Stimulated activated CD4-positive, alpha-beta T cell treated with anti-CD3 and anti-CD28 coated beads, Interleukin-1b, Interleukin-23, amount 100 ng/mL, for 4 hours (primary cell): ENCODE measurements at places on chromosomes 12 and 14.

- DNase-seq: no peak
These were observed 13.1 kb downstream of the ATF1 start for GRCh38 chr12:50776749-50777728.

DNA sequence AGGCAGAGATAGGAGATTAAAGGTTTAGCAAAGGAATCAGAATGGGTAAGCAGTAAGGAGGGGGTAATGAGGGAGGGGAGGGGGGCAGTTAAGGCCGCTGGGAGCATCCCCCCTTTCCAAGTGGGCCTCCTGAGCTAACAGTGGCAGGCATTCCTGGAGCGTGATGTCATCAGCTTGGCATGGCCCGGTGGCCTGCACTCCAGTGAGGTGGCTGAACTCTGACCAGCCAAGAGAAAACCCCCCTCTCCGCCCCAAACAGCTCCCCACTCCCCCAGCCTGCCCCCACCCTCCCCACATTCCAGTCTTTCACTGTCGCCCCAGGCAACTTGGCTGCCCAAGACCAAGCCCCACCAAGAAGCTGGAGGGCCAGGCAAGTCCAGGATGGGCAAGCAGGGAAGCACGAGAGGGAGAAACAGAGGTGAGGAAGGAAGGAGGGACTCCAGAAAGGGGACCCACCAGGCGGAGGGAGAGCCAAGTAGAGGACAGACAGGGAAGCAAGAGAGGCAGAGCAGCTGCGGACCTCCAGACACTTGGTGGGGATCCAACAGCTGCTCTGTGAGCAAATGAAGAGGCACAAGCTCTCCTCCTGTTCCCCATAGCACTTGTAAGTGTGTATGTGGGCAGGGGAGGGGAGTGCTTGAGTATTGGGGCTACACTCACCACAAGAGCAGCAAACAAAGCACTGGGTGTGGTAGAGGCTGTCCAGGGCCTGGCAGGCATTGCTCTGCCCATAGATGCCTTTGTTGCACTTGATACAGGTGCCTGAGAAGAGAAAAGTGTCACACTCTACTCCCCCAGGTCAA, 4.5 kb downstream of the AJUBA start:
- no peak for DNase-seq

DNA sequence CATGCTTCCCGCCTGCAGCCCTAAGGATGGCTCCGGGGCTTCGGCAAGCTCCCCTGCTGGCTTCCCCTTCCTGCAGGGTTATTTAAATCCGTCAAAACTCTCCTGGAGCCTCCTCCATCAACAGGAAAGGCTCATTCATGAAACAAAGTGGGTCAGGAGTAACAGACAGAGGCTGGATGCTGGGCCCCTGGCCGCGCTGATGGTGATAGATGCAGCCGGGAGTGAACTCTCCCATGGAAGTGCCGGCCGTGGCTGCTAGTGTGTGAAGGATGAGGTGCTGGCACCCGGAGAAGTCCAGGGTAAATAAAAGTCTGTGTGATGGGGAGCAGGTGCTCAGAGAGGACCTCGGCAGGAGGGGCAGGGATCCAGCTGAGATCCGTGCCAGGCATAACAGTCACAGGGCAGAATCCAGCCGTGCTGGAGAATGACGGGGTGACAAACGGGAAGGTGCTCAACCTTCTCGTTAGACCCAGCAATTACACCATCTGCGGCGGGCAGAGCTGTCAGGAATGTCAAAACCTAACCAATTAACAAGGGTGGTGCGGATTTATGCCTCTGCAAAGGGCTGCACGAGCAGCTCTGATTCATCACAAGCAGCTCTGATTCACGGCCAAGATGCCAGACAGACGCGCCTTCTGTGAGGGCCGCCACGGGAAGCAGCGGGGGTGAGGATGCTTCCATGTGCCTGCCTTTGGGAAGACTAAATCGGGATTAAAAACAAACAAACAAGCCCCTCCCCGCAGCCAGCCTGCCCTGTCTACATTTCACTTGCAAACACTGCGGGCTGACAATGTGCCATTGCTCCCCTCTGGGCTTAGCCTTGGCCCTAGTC, 55.6 kb downstream of the SYNE3 start:
- no peak for DNase-seq

DNA sequence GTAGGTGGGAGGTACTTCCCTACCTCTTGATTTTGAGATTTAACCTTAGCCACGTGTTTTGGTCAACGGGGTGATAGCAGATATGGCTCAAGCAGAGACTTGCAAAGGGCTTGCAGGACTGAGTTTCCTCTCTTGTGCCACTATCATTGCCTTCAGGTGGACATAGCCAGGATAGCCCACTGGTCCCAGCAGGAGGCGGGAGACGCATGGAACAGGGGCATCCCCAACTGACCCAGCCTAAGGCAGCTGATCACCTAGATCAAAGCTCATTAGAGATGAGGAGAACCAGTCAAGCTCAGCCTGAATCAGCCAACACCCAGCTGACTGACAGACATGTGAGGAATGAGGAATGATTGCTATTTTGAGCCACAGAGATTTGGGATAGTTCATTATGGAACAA, 49.6 kb downstream of the CALM1 start:
- no peak for DNase-seq

DNA sequence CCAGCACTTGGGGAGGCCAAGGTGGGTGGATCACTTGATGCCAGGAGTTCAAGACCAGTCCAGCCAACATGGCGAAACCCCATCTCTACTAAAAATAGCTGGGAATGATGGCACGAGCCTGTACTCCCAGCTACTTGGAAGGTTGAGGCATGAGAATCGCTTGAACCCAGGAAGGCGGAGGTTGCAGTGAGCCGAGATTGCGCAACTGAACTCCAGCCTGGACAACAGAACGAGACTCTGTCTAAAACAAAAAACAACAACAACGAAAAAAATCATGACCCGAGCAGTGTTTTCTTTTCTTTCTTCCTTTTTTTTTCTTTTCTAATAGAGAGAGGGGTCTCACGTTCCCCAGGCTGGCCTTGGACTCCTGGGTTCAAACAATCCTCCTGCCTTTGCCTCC, 3.5 kb upstream of the CSRNP2 start:
- no peak for DNase-seq

- DNase-seq: no peak
These were observed 39.4 kb upstream of the FUT8 start for GRCh38 chr14:65373016-65373670.

DNA sequence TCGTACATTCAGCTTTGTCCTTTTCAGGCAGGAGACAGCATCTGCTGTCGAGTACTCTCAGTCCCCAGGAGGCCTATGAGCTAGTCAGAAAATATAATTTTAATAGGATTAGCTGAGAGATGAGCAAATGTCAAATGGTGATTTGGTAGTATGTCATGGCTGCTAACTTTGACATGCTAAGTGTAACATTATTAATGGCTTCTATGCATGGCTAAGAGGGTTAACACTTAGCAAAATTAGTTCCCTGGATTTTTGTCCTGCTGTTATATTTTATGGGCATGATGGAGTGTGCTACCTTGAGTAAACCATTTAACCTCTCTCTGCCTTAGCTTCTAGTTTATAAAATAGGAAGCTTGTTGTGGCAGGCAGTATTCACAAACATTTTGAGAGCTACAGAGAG, 2.9 kb upstream of the PCNX1 start:
- DNase-seq: no peak

- DNase-seq: no peak
These were observed 469.6 kb downstream of the RGS6 start for GRCh38 chr14:72401632-72402376.

DNA sequence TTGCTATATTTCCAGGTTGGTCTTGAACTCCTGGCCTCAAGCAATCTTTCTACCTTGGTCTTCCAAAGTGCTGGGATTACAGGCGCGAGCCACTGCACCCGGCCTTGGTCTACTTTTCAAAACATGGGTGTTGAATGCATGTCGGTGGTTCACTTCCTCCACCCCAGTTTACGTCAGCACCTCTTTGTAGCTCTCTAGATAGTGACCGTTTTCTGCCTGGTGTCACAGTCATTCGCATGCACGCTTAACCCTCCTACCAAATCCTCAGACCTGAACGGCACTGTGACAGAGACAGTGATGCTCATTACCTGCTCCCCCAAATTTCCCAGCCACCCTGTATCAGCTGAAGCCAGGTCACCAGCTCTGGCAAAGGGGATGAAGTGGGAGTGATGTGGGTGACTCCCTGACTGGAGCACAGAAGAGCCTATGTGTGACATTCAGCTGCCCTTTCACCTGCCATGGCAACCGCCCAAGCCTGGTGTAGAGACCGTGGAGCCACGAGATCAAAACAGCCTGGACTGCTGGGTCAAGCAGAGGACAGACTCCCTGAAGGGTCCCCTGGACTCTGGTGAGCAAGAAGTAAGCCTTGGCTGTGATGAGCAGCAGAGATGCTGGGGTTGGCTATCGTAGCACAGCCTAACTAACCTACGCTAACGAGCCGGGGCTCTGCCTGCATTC, 66.2 kb upstream of the GPR68 start:
- no peak for DNase-seq

DNA sequence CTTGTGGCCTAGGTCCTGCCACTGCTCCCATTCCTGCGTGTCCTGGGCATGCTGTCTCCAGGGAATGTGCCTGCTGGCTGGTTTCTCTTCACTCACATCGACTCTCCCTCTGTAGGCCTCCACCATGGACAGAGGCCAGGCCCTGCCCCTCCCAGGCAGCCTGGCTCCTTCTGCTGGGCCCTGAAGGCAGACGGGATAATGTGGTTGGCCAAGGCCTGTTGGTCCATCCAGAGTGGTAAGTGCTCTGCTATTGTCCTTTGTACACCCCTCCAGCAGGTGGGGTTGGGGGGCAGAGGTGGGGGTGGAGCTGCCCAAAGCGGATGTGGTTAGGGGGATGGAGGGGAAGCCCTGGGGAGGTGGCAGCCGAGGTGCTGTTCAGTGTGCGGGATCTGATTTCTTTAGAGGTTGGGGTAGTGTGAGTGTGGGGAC, 9.5 kb upstream of the NR4A1 start:
- no peak for DNase-seq

GRCh38 chr12:116529686-116530085, 29.5 kb upstream of the MAP1LC3B2 start:
- DNase-seq: no peak

- DNase-seq: no peak
These were observed 3.6 kb upstream of the TMED2 start for GRCh38 chr12:123580772-123581171.

- no peak for DNase-seq
These were observed 279.3 kb downstream of the EGLN3 start for GRCh38 chr14:33671556-33671955.
